Nephron progenitor cell (in vitro differentiated cells): ENCODE measurements at places on chromosomes 11 and 22.

- peaks cover 81% of the 10 kb centered on the region for H3K4me1 ChIP-seq
- H3K4me3 ChIP-seq: no peak overlapping the region
- peaks cover 11% of the 10 kb centered on the region for H3K27me3 ChIP-seq
- H3K27ac ChIP-seq: peak overlapping the region; percentile 52
These were observed 4.4 kb downstream of the ARRB1 start for GRCh38 chr11:75346912-75347647.

DNA sequence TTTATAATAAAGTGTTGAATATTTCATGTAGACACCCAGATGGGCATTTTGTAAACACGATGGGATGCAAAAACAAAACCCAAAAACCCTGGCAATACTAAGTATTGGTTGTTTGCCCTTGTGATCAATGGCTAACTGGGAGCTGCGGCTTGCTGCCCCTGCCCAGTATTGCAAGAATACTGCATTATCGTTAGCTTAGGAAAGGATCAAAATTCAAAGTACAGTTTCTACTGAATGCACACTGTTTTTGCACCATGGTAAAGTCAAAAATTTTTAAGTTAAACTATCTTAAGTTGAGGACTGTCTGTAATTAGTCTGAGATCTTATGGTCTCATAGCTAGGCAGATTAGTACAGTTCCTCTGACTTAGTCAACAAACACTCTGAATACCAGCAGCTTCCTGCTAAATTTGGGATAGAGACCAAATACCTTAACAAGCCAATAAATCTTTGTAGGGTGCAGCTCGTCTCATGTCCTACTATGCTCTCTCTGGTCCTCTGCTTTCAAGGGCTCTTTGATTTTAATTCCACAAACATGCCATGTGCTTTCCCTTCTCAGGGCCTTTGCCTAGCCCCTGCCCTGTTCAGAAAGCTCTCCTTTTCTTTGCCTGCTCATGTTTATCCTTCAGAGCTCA lies 4.0 kb downstream of the CCDC90B start:
- no peaks in the 10 kb centered on the region for H3K27me3 ChIP-seq
- H3K27ac ChIP-seq: peak overlapping the region; percentile 83
- peaks cover 32% of the 10 kb centered on the region for H3K36me3 ChIP-seq
- H3K4me1 ChIP-seq: peaks cover 35% of the 10 kb centered on the region
- no peak for DNase-seq

DNA sequence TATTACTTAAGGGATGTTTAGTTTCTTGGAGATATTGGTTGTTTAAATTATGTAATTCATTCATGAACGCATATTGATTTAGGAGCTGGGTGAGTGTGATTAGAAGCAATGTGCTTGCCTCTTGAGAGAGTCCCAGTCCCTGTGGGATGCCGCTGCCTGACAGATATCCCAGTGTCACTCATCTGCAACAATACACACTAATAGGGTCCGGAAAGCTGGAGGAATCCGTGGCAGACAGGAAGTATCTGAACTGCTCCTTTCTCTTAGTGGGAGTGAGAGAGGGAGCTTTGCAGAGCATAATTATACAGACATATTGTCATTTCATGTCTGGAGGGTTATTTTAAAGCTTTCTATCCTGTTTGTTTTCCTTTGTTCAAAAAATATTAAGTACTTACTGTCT lies 17.4 kb downstream of the AMOTL1 start:
- peaks cover 29% of the 10 kb centered on the region for H3K4me1 ChIP-seq
- peaks cover 22% of the 10 kb centered on the region for H3K36me3 ChIP-seq
- H3K27ac ChIP-seq: peak overlapping the region; percentile 75
- H3K27me3 ChIP-seq: no peaks in the 10 kb centered on the region
- H3K4me3 ChIP-seq: no peak overlapping the region

DNA sequence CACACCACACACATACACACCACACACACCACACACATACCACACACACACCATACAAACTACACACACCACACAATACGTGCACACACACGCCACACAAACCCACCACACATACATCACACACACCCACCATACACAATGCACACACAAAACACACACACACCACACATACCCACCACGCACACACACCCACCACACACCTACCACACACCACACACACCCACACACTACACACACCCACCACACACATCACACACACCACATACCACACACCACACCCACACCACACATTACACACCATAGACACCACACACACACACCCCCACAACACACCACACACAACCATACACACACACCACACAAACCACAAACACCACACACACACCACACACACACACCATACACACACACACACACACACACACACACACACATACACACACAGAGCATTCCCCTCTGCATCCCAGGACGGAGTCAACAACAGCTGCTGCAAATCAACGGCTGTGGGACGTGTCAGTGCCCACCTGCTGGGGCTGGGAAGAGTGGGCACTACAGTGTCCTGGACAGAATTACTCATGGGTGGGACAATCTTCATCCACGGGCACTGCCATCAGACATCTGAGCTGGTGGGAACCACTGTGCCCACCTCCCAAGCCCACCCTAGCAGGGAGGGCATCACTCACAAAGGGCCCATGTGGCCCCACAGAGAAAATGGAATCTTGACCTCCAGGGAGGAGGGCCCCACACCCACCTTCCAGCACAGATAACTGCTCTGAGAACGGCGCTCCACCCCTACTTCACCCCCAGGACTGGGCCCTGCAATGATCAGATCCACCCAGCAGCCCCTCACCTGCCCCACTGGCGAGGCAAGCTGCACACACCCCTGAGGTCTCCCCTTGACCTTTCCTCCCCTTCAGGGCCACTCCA lies 8.4 kb downstream of the TP53I11 start:
- H3K27ac ChIP-seq: no peak overlapping the region
- H3K4me1 ChIP-seq: peaks cover 67% of the 10 kb centered on the region
- DNase-seq: no peak
- H3K4me3 ChIP-seq: no peak overlapping the region
- no peaks in the 10 kb centered on the region for H3K27me3 ChIP-seq
- peaks cover 21% of the 10 kb centered on the region for H3K36me3 ChIP-seq

- no peak overlapping the region for H3K4me3 ChIP-seq
- H3K4me1 ChIP-seq: peaks cover 11% of the 10 kb centered on the region
- H3K27ac ChIP-seq: no peak overlapping the region
These were observed 35.6 kb upstream of the EHF start for GRCh38 chr11:34585304-34585734.

DNA sequence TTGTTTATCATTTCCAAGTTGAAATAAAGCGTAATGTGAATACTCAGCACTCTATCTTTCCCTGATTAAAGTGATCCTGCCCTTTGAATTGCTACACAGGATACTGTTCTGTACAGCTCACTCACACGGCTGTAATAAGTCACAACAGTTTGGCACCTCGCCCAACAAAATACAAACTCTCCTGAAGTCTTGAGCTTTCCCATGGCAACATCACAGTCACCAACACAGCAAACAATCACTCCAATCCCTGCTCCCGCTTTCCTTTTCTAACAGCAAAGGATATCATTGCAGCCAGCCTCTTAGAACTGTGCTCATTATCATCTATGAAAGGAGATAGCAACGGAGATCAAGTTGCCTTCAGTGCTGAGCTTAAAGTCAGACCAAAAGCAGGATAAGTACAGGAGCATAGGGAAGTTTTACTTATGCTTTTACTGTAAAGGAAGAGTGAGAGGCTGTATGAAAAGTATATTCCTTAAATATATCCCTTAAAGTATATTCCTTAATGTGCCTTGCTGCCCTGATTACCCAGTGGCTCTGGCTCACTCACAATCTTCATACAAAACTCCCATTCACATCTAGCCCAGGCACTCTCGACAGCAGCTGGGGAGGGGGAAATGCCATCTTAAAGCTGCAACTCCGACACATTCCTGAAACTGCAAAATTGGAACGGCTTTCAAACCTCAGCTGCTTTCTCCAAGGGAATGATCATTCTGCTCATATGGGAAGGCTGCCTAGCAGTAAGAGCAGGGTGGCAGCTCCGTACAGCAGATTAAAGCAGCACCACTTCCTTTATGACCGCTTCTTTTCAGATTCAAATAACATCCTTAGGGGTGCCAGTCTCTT lies 35.8 kb downstream of the MAML2 start:
- H3K36me3 ChIP-seq: peaks cover 5% of the 10 kb centered on the region
- peak overlapping the region; percentile 63 for H3K4me3 ChIP-seq
- peak overlapping the region; percentile 92 for H3K27ac ChIP-seq
- H3K4me1 ChIP-seq: peaks cover 31% of the 10 kb centered on the region
